ENCODE measurements at places on chromosomes 3 and 15.

GRCh38 chr3:72258361-72259141 lies 473.6 kb upstream of the PROK2 start:
- DNase-seq: no peak

GRCh38 chr3:94043285-94043684 lies 14.9 kb upstream of the STX19 start:
- no peak for DNase-seq

DNA sequence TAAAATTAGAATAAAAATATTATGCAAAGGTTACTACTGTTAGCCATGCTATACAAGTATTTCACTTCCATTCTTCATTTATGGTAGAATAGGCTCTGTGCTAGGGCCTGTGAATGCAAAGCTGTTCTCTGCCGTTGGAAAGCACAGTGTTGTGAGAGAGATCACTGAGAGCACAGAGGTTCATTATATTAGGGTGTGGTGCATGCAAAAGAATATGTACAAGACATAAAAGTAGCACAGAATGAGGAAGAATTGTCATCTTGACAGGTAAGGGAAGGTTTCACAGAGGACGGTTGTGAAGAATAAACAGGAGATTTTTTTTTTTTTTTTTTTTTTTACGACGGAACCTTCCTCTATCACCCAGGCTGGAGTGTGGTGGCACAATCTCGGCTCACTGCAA lies 25.2 kb upstream of the FNDC3B start:
- no peak for DNase-seq

DNA sequence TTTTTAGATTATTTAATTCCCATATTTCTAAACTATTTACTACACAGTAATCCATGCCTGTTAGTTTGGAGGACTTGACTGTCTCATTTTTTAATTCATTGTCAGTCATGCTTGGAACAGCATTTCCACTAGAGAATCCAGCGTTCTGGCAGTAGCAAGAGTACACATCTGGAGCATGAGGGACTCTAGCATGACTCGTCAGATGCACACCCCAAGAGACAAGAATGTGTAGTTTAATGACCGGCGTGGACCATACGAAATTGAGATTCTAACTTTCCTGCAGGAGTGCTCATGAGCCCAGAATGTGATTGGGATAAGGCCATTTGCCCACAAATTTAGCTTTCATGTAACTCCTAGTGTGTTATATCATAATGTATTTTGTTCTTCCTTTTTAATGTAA lies 48.9 kb downstream of the ASB7 start:
- DNase-seq: no peak

DNA sequence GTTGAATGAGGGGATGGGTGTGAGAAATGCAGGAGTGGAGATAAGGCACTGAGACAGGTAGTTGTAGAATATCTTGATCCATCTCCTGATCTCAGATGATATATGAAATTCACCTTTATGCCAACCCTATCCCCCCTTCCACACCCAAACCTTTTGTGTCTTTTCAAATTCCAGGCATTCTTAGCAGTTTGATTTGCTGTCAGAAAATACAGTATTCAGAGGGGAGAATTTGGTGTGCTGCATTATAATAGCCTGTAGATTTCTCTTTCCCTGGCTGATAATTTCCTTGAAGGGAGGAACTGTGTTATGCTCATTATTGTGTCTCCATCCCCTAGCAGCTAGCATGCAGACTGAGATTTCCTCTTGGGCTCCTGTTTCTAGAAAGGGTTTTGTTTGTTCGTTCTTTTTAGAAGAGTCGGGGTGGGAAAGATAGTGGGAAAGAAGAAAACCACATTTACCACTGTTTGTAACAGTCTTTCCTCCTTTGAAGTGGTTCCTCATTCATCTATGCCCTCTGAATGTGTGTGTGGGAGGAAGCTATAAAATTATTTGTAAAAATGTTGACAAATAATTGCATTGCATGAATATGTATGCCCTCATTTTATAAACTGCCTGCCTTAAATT lies 373.4 kb downstream of the DIPK2A start:
- no peak for DNase-seq

DNA sequence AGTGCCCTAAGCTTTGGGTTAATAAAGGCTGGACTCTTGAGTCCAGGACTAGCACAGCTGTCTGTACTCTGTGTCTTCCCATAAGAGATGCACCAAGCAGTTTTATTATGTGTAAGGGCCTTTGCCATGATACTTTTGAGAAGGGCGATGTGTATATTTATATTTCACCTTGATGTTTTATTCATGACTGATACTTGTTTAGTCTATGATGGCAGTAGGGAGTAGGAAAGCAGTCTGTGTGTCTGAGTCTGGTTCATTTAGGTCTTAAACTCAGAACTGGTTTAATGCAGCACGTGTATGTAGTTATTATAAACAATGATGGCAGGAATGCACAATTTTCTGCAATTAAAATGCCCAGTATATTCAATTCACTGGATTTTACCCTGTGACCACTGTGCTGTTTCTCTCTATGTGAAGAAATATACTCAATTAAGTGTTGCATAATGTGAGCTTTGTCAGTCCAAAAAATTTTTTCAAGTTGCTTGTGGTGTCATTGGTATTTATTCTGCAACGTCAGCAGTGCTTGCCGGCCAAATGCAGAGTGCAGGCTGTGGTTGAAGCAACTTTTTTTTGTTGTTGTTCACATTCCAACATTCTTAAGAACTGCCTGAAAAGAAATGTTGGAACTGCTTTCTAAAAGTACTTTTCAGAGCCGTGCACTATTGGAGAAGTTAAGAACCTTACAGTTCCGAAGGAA lies 423.7 kb upstream of the SEMA6D start:
- DNase-seq: peak; percentile 41

- no peak for DNase-seq
Measured at GRCh38 chr15:74540161-74540760, 759 bp upstream of the ARID3B start.

- DNase-seq: peak; percentile 87
Measured at GRCh38 chr3:179147873-179148615, at the start of gene PIK3CA. PIK3CA (plus strand) TSS chr3:179148357; CDS start chr3:179198826, 50,469 bp downstream.

- DNase-seq: peak; percentile 48
Measured at GRCh38 chr3:47163169-47164006, 525 bp downstream of the SETD2 start.

GRCh38 chr3:119747357-119747756 lies 34.5 kb upstream of the NR1I2 start:
- DNase-seq: no peak

GRCh38 chr15:80526556-80527340 lies 122.6 kb downstream of the ARNT2 start:
- DNase-seq: no peak

- no peak for DNase-seq
Measured at GRCh38 chr3:160130071-160130470, 95.2 kb upstream of the C3orf80 start.

DNA sequence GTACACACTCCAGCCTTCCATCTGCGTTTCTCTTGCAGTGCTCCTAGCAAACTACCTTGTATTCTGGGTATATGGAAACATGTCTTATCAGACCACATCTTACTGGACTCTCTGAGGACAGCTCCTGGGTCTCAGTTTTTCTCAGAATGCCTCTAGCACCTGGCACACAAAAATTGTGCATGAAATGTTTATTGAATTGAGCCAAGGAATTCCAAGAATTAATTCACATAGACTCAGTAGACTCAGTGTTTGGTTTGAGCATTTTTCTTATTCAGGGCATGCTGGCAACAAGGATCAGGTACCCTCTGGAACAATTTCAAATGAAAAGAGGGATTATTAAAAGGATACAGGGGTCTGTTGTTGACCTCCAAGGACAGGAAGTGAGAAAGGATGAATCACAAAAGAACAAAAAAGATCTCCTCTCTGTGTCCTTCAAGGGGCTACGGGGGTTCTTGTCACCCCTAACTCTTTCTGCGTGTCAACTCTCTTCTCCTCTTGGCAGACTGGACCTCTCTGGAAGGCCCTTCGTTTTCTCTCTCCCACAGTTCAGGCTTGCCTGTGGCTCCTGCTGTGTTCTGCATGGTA lies 270.0 kb upstream of the HES1 start:
- no peak for DNase-seq

GRCh38 chr3:156493887-156494286 lies 61.0 kb downstream of the SSR3 start:
- DNase-seq: no peak

GRCh38 chr3:50325497-50326181 lies 2.4 kb downstream of the TUSC2 start:
- DNase-seq: no peak

- no peak for DNase-seq
Measured at GRCh38 chr3:189404024-189404423, 227.2 kb upstream of the TP63 start.

DNA sequence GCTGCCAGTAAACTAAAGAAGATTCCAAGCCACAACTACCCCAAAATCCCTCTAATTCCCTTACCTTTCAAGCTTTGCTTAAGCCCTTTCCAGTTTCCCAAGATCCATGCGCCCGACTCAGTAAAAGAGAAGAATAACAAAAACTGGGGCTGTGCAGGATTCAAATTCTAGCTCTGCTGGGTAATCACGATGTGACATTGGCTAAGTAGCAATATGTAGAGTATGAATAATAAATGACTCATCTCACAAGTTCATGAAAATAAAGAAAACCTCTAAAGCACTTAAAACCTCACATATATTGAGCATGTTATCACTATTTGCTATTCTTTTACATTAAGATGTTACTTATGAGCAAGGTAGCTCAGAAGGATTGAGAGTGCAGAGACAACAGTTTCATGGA lies 522.2 kb upstream of the ZNF717 start:
- DNase-seq: no peak

GRCh38 chr3:4078903-4079302 lies 224.3 kb upstream of the SETMAR start:
- DNase-seq: no peak

GRCh38 chr15:93467337-93467736 lies 378.3 kb upstream of the RGMA start:
- DNase-seq: peak; percentile 63

GRCh38 chr3:42159706-42160472 lies 68.7 kb downstream of the TRAK1 start:
- DNase-seq: no peak

DNA sequence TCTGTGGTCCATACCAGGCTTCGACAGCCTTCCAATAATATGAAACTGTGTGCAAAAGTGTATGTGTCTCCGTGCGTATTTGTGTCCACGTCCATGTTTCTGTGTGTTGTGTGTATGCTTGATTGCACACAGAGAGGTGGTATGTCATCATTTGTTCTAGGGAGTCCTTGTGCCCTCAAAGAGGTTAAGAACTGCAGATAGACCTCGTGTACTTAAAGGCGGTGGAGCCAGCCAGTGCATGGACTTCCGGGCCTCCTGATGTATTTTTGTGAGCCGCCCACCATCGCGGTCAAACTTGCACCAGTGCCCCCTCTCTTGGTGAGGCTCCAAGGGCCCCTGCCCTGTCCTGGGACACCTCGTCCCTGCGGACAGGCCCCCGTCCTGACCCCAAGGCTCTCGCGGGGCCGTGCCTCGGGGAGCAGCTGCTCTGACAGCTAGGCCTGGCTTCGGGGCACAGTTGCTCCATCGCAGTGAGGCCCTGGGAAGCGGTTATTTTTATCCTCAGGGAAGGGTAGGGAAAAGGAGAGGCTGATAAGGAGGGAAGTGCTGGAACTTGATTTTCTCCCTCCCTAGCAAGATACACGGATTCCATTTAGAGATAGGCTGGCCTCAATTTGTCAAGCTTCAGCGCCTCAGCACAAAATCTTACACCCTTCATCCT lies 1.2 kb upstream of the RYK start:
- peak; percentile 64 for DNase-seq

GRCh38 chr15:82143390-82144385 lies 97.9 kb upstream of the MEX3B start:
- no peak for DNase-seq
